Umbilical cord (tissue), 2 donors: ENCODE measurements at places on chromosomes 11 and 22. TPM values are rescaled to one million over a fixed set of nuclear protein-coding genes. Genes with fewer than 3 reads are reported as not detected.

DNA sequence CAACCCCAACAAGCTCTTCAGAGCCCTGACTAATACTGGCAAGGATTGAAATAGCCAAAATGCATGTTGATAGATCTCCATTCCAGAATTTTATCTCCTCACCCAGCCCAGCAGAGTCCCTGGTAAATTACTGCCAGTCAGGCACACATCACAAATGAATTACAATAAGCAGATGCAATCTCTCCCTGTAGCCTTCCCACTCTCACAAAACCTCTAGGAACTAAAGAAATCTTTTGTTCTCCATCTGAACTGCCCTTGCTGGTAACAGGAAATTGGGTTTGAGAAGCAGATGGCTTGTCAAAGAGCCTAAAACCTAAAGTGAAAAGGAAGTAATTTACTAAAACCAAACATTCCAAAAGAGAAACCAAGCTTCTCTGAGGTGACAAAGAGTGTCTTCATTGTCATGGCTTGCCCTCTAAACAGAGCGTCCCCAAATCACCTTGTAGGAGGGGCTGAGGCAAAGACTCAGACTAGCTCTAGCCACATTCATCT is 59.5 kb downstream of the FAM168A start:
- no peak for DNase-seq

Gene RASL10A
- not detected for total RNA-seq

DNA sequence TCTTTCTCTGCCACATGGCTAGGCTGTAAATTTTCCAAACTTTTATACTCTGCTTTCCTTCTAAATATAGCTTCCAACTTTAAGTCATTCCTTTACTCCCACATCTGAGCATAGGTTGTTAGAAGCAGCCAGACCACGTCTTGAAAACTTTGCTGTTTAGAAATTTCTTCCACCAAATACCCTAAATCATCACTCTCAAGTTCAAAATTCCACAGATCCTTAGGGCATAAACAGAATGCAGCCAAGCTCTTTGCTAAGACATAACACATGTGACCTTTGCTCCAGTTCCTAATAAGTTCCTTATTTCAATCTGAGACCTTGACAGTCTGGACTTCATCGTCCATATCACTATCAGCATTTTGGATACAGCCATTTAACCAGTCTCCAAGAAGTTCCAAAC is 749.9 kb downstream of the METTL15 start:
- no peak for DNase-seq

Gene KDM4D
- total RNA-seq: 6.0 TPM

- no peak for DNase-seq
These were observed 57.0 kb downstream of the BRD1 start for GRCh38 chr22:49770547-49771265.

DNA sequence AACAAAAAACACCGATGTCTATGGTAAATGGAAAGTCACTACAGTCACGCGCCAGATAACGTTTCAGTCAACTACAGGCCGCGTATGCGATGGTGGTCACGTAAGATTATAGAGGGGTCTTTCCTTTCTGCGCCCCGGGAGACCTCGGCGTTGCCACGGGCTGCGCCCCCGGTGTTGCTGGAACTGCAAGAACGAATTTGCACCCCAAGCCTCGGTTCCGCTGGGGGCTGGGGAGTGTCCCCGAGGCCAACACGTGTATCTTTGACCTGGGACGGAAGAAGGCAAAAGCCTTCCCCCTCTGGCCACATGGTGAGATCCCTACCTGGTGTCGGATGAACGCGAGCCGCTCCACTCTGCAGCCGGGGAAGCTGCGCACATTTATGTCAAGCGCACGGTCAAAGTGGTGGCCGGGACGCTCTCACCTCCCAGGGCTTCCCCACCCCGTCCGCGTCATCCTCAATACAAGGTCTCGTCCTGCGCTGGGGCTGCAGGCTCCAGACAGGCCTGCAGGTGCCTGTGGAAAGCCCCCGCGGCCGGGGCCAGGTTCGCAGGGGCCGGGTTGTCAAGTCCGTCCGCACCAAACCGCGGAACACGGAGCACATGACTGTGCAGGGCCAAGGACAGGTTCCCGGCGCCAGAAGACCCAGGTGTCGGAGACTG is 29.3 kb upstream of the APLP2 start:
- DNase-seq: no peak

GRCh38 chr11:7673724-7674434 is 579 bp upstream of the CYB5R2 start:
- DNase-seq: peak; percentile 80

GRCh38 chr11:119974051-119974450 is 163.9 kb downstream of the TRIM29 start:
- DNase-seq: no peak

Gene EIF3L
- 268 TPM for total RNA-seq

Gene F2
- total RNA-seq: not detected

- DNase-seq: peak; percentile 31
These were observed 1998.4 kb downstream of the LRRC4C start for GRCh38 chr11:39461066-39461465.

- no peak for DNase-seq
These were observed 29.1 kb upstream of the ELFN2 start for GRCh38 chr22:37456346-37456745.

Gene KRTAP5-2
- total RNA-seq: not detected

Gene PDGFD
- 8.2 TPM for total RNA-seq

Gene KIRREL3
- 0.72 TPM for total RNA-seq

- DNase-seq: no peak
These were observed 57.3 kb upstream of the SLN start for GRCh38 chr11:107769189-107769588.

- no peak for DNase-seq
These were observed 58.9 kb upstream of the SEPTIN5 start for GRCh38 chr22:19655399-19655798.

DNA sequence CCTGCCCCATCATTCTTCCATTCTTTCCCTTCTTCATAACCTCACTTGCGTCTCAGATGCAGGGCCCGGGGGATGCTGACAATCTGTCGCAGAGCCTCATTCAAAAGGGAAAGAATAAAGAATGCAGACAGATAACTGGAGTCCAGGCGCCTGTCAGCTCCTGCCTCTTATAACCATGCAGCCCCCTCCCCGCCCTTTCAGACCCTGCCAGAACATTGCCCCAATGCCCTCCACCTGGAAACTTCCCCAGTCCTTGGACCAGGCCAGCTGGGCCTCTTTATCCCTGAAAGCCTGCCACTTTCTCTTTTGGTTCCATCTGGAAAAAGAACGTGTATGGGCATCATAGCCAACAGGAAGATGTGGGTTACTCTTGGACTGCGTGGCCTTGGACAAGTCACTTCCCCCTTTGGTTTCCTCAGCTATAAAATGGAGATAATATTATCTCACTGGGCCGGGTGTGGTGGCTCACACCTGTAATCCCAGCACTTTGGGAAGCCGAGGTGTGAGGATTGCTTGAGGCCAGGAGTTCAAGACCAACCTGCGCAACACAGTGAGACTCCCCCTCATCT is 2.1 kb upstream of the TCF20 start:
- no peak for DNase-seq

DNA sequence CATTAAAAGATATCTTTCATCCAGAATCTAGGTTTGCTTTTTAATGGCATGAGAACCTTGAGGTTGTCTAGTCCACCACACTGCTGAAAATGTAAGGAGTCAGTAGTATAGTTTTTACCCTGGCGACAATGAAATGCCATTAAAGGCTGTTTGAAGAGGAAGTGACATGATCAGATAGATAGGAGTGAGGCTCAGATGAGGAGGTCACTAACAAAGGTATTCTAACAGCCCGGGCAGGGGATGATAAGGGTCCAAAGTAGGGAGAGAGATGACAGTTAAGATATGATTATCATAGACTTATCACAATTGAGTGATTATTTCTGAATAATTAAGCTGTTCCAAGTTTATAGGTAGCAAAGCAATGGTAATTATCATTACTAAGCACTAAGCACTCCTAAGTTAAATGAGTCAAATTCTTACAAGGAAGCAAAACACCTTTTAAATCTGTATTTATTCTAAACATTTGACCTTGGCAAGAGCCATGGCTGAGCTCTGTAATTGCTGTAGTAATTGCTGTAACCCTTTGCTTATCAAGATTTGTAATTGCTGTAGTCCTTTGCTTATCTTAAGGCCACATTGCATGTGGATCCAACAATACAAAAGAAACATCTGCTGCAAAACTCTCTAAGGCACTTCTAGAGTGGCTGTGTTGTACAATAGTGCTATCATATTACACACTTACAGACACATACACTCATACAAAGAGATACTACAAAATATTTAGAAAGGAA is 92.6 kb downstream of the ENTHD1 start:
- no peak for DNase-seq

GRCh38 chr11:2929950-2930703 is 907 bp upstream of the PHLDA2 start:
- DNase-seq: no peak

Gene KCNJ1
- total RNA-seq: 2.6 TPM

DNA sequence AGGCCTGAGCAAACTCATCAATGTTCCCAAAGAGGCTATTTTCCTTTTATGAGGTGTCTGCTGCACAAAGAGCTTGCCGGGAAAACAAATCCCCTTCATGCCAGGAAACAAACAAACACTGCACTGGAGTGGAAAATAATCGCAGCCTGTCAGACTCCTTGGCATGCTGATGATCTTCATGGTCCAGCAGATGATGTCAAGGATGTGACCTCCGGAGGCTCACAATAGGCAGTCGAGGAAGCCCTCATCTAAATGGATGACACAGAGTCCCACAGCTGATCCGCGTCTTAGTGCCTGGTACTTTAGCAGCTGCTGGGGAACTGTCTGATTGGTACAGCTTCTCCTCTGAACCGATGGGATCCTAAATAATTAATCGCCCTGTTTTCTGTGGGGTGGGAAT is 187.6 kb downstream of the TENM4 start:
- DNase-seq: no peak

GRCh38 chr11:24421766-24422165 is 75.1 kb upstream of the LUZP2 start:
- DNase-seq: no peak

Gene RGL4
- 3.1 TPM for total RNA-seq

DNA sequence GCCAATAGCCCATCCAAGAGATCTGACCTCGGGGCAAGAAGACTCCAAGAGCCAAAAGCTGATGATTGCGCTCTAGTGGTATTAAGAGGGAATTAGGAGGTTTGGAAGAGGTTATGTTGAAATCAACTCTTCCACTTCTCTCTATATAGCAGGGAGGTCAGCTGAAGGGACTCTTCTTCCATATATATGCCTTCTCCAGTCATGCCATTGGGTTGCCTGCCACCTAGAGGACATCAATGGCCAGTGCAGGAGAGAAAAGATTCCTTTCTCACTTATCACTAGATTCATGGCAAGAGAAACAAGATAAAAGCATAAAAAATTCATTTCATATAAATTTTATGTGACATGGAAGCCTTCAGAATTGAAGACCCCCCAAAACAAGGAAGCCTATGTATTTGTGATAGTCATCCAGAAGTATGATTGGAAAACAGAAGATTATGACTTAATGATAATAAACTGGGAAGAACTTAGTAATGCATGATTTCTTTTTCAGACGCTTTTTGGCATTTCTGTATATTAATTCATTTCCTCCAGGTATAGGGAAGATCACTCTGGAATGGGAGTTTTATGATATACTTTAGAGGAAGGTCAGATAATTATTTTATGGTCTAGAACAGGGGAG is 435.1 kb upstream of the DDI1 start:
- peak; percentile 50 for DNase-seq

Gene PRG3
- total RNA-seq: 5.5 TPM

DNA sequence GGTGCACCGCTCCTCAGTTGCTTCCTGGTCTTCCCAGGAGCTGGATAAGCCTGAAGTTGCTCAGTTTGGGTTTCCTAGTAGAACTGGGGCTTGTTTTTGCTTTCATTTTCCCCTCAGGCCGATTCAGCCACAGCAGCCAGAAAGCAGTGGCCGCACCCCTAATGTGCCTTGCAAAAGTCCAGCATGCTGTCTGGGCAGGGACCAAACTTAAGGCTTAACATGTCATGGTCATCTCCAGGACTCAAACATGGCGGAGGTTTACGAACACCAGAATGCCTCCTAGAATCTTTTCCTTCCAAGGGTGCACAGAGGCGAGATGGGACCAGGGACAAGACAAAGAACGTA is 2.5 kb downstream of the GNG3 start:
- no peak for DNase-seq

GRCh38 chr22:18104566-18104965 is 6.0 kb upstream of the TUBA8 start:
- DNase-seq: no peak

DNA sequence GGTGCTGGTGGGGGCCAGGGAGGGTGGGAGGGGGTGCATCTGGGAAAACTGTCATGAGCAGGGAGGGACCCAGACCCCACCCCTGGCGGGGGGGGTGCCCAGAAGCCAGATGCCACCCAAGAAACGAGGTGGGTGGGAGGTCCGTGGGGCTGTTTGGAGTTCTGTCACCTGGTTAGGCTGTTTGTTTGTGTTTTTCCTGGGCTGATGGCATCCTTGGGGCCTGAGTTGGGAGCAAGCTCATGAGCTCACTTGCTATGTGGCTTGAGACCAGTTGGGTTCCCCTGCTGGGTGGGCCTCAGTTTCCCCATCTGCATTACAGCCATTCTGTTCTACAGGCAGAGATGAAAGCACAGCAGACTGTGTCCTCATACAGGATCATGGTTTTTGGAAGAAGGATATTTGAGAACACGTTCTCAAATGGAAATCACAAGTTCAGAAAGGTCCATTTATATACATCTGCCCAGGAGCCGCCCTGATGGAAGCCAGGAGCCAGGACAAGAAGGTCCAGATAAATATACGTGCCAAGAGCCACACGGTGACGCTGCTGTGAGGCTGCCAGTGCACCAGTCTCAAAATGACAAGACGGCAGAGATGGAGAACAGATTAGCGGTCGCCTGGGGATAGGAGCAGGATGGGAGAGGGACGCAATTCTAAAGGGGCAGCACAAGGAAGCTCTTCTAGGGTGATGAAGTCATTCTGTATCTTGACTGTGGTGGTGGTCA is 312.9 kb downstream of the MN1 start:
- peak; percentile 49 for DNase-seq

Gene THOC5
- 26.5 TPM for total RNA-seq

DNA sequence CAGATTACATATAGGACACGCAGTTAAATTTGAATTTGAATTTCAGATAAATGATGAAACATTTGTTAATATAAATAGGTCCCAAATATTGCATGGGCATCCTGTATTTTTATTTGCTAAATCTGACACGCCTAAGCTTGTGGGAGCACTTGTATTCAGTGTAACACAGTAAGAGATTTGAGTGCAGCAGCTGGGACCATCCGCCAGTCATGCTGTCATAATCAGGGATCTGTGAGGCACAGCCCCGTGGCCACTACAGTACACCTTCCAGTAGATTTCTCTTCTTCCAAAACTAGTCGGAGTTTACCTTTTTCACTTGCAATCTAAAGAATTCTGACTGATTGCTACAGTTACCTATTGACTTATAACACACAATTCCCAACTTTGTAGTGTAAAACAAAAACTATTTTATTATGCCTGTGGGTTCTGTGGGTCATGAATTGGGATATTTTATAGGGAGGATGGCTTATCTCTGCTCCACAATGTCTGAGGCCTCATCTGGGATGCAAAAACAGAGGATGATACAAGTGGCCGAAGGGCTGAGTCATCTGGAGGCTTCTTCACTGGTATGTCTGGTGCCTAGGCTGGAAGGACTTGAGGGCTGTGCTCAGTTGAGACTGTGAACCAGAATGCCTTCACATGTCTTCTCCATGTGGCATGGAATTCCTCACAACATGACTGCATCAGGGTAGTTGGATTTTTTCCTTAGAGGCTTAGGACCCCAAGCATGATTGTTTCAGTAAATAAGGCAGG is 74.1 kb downstream of the PRSS23 start:
- peak; percentile 24 for DNase-seq

- peak; percentile 92 for DNase-seq
These were observed 11.7 kb upstream of the SORL1-AS1 start for GRCh38 chr11:121464352-121464946.

Gene OR8A1
- total RNA-seq: 7.0 TPM
